Fibroblast of mammary gland (primary cell): ENCODE measurements at places on chromosomes 7 and 10.

- no peak for DNase-seq
Observed at GRCh38 chr7:25031007-25031406, 51.0 kb upstream of the OSBPL3 start.

- no peak for DNase-seq
Observed at GRCh38 chr7:81707196-81707595, 62.7 kb downstream of the HGF start.

- no peak for DNase-seq
Observed at GRCh38 chr7:26390016-26390415, 98.4 kb downstream of the SNX10 start.

DNA sequence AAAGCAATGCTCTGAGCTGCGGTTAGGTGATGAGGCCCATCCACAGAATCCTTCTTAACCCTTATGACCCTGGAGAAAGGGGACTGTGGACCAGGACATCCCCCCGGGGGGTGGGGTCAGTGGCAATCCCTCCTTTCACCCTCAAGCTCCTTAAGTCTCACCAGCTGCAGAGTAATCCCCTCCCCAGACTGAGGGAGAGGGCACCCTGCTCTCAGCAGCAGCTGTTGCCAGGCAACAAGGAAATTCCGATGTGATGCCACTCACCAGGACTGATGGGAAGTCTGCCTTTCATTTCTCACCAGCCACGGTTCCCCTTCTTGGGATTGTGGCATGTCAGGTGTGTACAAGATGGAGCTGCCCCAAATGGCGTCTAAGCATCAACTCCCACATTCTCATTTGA, 129.6 kb downstream of the DOCK1 start:
- DNase-seq, result no peak

DNA sequence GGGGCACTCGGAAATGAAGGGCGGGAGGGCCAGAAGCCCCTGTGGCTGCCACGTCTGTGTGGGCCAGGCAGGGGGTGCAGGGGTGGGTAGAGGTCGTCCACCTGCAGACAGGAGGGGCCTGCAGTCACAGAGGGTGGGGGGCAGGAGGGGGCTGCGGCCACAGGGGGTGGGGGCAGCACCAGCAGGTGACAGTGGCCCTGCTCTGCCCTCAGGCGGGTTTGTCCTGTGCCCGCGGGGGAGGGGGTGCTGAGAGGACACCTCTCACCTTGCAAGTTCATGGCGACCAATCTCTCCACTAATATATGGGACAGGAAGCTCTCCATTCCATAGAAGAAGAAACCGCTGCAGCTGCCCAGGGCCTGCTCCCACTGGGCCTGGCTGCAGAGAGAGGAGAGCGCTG, 26.6 kb upstream of the NKX6-2 start:
- no peak for DNase-seq

- DNase-seq, result no peak
Observed at GRCh38 chr7:74051193-74051592, 23.2 kb downstream of the ELN start.

DNA sequence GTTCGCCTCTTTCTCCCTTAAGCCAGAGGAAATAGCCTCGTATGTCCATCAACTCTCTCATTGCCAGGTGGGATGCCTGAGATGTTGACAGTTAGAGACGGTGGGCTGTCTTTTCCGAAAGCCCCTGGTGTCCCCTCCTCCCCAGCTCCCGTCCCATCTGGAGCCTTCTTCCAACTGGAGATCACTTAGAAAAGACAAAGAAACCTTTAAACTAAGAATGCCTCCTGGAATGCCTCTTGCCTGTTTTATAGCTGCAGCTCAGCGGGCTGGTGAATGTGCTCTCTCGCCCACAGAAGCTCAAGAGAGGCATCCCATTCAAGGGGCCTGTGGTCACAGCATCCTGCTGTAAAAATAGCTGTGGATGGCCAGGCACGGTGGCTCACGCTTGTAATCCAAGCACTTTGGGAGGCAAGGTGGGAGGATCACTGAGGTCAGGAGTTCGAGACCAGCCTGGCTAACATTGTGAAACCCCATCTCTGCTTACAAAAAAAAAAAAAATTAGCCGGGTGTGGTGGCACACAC, 5.2 kb upstream of the MYL10 start:
- no peak for DNase-seq

DNA sequence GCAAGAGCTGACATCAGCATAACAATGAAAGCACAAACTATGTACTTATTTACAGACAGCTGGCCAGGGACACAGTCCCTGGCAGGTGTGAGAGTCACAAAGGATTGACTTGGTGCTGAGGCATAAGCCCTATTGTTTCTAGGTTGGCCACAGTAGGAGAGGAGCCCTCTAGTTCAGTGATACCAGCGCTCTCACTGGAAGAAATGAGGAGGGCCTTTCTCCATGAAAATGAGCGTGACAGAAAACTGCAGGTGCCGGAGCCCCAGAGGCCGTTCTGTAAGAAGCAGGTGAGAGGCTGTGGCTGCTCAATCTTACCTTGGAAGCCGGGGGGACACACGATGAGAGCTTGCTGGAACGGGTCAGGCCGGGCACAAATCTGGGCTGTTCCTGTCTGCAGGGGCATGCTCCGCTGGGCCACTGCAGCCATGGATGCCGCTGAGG, 90.5 kb downstream of the CLEC2L start:
- no peak for DNase-seq

DNA sequence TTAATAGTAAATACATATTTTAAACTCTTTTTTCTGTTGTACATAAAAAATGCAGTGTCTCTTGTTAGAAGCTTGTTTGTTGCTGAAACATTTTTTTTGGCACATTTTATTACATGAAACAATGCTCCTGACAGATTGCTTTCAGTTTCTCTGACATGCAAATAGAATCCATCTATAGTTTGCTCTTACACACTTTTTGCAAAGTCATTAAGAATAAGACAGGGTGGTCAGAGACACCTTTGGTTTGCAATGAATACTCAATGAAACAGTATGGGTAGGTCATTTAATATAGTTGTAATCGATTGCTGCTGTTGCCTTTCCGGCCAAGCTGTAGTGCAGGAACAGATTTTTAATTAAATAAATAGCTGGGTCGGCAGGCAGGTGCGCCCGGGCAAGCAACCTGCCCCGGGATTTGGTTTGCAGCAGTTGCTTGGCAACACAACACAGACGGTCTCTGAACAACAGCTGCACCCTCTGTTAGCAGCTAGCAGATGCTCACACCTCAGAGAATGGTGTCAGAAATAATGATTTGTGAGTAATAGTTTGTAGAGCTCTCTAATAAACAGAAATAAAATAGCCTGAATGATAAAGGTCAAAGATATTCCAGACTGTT, 115.7 kb upstream of the CACNA2D1 start:
- no peak for DNase-seq

- DNase-seq, result peak; percentile 37
Observed at GRCh38 chr7:131302876-131303707, 24.6 kb upstream of the MKLN1 start.

DNA sequence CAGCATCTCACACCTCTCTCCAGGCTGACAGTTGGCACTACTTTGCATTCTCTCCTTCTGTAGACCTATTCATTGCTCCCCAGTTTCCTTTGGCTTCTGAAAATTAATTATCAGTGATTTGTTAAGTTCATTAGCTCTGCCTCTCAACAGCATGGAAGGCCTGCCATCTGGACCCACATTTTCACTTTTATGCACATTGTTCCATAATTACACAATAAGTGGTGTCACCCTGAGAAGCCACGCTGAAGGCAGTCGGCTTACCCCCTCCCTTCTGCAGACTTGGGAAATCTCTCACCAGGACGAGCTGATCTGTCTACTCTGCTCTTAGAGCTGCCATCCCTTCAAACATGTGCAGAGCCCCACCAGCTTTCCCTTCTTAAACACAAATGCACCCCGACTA, 64.7 kb downstream of the SLIT1 start:
- DNase-seq, result no peak

GRCh38 chr10:21031232-21031795, 134.2 kb upstream of the NEBL start:
- DNase-seq, result no peak

- DNase-seq, result no peak
Observed at GRCh38 chr10:97321032-97321803, 2.1 kb downstream of the FRAT1 start.

- peak; percentile 57 for DNase-seq
Observed at GRCh38 chr10:28125701-28126100, 126.8 kb upstream of the ODAD2 start.

- DNase-seq, result no peak
Observed at GRCh38 chr7:114160925-114161324, 242.1 kb upstream of the PPP1R3A start.

DNA sequence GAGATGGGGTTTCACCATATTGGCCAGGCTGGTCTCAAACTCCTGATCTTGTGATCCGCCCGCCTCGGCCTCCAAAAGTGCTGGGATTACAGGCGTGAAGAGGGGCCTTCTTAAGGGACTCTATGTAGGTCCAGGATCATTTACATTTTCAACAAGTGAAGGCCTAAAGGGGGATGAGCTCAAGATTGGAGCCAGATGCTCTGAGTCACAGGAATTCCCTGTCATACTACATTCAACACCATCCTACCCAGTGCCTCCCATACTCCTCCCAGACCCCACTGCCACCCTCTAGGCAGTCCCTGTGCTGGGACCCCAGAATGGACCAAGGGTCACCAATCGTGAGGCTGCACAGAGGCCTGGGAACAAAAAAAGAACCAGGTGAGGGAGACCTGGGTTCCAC, 29.9 kb downstream of the CYTH3 start:
- peak; percentile 71 for DNase-seq

GRCh38 chr7:41203542-41203941, 499.3 kb downstream of the INHBA start:
- DNase-seq, result no peak

GRCh38 chr7:21948887-21949540, 3.3 kb upstream of the CDCA7L start:
- DNase-seq, result no peak

DNA sequence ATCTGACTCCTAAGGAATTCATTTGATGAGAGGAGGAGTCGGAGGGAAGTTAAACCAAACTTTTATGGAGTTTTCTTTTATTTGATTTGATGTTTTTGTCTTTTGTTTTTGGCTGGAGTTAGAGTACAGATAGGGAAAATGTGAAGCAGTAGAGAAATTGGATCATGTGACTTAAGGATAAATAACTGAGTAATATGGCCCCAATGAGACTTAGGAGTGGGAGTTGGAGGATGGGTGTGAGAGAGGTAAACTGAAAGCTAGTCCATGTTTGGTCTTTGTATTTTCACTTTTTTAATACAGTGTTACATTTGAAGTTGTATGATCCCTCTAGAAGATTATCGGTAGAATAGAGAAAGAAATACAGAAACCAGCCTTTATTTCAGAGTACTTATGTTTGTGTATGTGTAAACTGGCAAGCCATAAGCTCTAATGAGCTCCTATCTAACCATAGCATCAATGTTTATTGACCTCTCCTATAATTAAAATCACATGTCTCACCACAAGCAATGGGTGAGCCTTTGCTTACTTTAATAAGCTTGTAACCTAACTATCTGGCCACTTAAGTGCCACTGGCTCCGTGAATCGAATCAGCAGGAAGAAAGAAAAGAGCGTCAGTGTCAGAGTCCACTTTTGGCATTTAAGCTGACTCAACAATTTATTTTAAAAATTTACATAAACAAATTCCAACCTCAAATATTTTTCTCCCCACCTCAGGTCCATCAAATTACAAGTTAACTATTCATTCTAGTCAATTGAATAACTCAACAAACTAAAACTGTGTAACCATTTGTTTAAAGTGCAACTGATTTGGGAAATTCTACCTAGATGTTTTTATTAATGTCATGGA, 113.8 kb downstream of the EPDR1 start:
- no peak for DNase-seq

DNA sequence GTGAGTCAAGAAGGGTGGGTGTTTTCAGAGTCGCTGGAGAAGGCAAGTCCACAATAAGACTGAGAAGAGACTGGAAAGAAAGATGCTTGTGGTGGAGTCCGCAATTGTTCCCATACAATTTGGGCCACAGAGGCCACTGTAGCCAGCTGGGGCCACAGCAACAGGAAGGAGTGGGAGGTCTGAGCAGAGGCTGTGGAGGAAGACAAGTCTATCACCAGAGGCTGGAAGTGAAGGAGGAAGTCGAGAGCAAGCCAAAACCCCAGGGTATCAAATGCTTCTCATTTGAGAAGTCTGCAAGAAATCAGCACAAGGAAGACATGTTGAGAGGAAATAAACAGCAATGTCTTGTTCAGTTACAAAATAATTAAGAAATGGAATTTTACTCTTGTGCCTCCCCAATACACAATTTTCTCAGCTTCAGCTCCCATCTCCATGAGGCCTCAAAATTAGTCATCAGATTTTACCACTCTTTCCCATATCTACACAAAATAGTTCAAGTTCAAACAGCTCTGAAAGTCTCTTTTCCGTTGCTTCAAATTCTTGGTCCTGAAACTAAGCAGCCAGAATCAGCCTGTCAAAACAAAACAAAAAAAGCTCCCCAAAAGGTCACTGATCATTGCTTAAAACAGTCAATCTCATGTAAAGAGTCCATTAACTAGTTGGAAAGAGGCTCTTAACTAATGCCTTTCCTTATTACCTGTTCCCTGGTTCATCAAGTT, 31.6 kb downstream of the SLC16A12 start:
- no peak for DNase-seq

DNA sequence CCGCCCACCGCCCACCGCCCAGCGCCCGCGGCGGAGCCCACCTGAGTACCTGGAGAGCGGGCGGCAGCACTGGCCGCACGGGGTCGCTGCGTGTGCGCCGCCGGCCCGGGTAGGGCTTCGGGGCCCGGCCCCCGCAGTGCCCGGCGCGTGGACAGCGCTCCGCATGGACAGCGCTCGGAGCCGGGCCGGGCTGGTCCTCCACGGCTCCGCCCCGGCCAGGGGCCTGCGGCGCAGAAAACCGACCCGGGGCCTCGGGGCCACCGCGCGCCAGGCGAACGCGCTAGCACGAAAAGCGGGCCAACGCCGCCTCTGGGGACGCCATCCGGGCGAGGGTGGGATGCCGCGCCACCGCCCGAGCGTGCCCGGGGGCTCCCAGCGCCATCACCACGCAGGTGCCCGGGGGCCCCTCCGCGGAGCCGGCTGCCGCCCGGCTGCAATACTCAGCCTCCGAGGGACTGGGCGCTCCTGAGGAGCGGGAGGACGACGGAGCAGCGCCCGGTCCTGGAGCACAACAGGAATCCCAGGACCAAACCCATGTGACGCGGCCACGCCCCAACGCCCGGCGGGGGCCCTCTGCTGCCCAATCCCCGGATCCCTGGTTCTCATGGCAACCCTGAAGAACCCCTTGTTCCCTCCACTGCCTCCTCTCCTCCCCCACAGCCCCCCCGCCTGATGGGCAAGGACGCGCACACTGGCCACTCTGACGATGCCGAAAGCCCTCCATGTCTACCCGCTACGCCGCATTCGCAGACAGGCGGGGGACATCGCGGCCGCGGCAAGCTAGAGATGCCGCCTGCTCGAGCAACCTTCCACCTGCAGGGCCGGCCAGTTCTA, at the start of gene GRB10:
Gene GRB10 (minus strand): TSS at position 522 of the 834 bp plus-strand sequence. CDS start 50,574 bp downstream, outside the sequence.
- DNase-seq, result peak; percentile 23

DNA sequence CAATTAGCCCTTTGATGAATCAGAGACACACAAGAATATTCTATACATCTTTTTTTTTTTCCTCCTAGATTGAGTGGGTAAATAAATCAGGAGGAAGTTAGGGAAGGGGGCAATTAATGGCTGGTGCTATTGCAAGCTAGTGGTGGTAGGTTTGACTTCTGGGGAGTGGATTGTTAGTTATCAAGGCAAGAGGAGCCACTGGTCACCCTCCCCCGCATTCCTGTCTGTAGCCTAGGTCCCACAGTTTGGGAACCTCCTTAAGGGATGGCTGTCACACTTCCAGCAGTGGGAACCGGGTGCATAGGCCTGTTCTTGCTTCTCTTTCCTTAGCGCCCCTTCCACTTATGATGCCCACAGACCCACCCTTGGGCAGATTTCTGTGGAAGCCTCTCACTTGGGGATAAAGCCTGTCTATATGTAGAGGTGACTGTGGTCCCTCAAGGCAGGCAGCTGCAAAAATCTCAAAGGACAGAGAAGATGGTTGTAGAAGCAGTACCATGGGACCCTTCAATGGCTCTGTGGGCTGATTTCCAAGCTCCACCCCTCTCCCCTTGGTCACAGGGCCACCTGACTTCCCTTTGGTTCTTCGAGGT, 2.3 kb upstream of the ADCK2 start:
- DNase-seq, result no peak
